ENCODE measurements at places on chromosomes 7 and 10.

- DNase-seq, result no peak
Measured at GRCh38 chr7:2099048-2099957, 133.4 kb downstream of the MAD1L1 start.

- DNase-seq, result peak; percentile 12
Measured at GRCh38 chr10:101655570-101655969, 39.4 kb downstream of the FBXW4 start.

DNA sequence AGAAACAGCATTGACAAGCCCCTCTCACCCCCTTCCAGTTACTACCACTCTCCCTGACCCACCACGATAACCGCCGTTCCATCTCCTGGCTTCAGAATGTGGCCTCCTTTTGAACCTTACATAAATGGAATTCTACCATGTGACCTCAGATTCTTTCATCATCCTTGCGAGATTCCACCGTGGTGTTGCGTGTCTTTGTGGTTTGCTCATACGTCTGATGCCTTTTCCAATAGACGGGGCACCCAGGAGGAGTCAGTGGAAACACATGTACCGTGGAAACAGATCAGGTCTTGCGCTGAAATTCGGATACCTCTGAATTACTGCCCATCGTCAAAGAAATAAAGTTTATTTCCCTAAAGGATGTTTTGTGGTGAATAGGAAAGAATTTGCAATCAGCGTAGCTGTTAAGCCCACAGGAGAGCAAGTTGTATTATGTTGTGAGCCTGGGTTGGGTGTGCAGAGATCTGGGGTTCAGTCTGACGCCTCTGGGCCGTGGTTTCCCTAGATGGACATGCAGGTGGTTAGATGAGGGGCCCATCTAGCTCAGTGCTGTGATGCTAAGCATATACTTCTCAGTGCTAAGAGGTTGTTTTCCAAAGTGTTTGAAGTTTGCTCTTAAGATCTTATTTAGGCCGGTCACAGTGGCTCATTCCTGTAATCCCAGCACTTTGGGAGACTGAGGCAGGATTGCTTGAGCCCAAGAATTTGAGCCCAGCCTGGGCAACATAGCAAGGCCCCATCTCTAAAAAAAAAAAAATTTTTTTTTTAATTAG, 29.1 kb downstream of the GTF2IRD1 start:
- no peak for DNase-seq

- DNase-seq, result peak; percentile 60
Measured at GRCh38 chr10:75400771-75401568, 594 bp downstream of the ZNF503 start.

DNA sequence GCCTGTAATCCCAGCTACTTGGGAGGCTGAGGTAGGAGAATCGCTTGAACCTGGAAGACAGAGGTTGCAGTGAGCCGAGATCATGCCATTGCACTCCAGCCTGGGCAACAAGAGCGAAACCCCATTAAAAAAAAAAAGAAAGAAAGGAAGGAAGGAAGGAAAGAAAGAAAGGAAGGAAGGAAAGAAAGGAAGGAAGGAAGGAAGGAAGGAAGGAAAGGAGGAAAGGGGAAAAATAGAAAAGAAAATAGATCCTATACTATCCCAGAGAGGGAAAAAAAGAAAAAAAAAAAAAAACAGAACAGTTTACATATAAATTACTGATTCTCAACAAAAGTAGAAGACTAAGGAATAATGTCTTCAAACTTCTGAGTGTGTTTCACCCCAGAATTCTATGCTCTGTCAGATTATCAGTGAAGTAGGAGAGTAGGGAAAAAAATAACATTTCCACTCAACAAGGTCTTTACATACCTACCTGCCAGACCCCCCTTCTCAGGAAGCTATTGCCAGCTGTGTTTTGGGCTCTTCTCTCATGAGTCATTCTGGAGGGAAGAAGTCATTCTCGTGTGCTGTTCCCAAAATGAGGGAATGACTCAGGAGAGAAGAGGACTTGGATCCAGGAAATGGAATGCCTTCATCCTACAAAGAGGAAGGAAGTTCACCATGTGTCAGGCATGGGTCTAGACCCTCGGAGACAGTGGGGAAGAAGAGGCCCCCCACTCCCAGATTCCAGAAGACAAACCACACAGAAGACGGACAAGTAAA, 20.9 kb downstream of the RGS10 start:
- no peak for DNase-seq

GRCh38 chr10:36117890-36118289, 475.8 kb upstream of the FZD8 start:
- DNase-seq, result no peak

DNA sequence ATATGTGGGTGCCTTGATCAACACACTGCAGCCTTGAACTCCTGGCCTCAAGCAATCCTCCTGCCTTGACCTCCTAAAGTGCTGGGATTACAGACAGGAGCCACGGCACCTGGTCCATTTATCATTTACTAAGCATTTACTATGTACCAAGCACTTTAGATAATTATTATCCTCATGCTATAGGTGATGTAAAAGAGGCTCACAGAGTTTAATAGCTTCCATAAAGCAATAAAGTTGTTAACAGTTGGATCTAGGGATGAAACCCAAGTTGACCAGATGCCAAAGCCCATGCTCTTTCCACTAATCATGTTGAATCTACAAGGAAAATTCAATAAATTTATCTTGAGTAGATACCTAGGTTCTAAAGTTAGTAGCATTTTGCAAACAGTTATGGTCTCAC, 5.0 kb downstream of the NAPEPLD start:
- DNase-seq, result peak; percentile 53

DNA sequence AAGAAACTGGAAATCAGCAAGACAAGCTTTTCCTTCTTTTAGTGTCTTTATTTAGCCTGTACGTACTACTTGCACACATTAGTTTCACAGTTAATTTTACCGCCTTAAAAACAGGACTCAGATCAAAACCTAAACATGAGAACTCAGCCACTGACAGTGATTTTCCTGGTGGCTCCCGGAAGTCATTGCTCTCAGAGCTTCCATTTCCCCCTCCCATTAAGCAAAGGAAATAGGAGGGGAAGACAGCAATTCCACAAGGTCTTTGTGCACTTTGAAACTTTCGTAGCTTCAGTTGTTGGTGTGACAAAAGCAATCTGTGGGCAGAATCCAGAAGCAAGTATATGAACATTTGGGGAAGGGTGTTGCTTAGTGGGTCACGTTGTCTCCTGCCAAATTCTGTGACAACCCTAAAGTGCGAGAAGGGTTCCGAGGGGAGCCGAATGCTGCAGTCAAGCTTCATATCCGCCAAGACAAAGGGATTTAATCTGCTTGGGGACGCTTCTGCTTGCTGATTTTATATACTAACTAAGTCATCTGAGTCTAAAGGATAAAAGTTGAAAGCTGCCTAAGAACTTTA, 30.4 kb downstream of the FAM53B start:
- no peak for DNase-seq

DNA sequence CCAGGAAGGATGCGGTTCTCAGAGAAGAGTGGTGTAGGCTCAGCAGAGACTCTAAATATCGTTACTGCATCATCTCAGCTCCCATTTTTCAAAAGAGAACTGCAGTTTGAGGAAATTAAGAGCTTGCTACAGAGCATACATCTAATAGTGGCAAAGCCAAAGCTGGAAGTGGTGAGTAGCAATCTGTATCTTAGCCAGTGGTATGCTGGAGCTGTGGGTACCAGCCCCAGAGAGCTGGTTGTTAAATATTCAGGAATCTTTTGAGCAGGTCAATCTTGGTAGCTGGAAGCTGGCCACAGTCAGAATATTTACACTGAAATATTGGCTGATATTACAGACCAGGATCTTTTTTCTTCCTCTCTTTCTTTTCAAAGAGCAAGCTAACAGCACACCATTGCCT, 88.4 kb upstream of the STEAP1B start:
- no peak for DNase-seq

- no peak for DNase-seq
Measured at GRCh38 chr7:25595996-25596395, 367.7 kb upstream of the NPVF start.

DNA sequence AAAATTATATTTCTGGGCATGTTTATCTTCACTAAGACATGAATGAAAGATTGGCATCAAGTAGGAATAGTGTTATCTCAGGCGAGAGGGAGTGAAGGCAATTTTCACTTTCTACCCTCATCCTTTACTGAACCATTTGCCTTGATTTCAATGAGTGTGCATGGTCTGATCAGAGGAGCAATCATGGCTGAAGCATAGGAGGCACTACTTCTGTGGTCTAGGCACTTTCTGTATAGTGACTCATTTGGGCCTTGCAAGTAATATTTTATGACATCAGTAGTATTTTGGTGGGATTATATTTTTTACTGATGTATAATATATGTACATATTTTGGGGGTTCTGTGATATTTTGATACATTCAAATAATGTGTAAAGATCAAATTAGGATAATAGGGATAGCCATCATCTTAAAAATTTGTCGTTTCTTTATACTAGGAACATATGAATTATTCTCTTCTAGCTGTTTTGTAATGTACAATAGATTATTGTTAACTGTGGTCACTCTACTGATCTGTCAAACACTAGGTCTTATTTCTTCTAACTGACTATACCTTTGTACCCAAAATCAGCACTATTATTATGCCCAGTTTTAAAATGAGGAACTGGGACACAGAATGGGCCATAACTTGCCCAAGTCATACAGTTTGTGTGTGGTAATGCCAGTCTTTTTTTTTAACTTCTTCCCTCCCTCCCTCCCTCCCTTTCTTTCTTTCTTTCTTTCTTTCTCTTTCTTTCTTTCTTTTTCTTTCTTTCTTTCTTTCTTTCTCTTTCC, 101.9 kb downstream of the RAB11FIP2 start:
- no peak for DNase-seq

- peak; percentile 28 for DNase-seq
Measured at GRCh38 chr7:117014673-117015133, 61.4 kb downstream of the ST7 start.

DNA sequence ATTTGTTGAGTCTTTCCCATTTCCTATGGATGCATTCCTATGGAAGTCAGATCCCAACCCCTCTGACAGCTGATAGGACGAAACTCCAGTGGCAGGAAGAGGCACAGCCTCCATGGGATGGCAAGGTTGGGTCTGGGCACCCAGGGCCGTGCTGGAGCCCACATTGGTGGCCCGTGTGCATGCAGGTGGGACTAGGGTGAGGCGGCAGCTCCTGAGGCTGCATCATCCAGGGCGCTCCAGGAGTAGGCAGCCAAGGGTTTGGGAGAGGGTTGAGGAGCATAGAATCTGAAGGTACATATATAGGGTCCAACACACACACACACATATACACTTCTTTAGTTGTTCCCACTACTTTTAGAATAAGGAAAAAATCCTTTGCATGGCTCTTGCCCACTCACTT, 81.4 kb upstream of the BMPER start:
- no peak for DNase-seq

DNA sequence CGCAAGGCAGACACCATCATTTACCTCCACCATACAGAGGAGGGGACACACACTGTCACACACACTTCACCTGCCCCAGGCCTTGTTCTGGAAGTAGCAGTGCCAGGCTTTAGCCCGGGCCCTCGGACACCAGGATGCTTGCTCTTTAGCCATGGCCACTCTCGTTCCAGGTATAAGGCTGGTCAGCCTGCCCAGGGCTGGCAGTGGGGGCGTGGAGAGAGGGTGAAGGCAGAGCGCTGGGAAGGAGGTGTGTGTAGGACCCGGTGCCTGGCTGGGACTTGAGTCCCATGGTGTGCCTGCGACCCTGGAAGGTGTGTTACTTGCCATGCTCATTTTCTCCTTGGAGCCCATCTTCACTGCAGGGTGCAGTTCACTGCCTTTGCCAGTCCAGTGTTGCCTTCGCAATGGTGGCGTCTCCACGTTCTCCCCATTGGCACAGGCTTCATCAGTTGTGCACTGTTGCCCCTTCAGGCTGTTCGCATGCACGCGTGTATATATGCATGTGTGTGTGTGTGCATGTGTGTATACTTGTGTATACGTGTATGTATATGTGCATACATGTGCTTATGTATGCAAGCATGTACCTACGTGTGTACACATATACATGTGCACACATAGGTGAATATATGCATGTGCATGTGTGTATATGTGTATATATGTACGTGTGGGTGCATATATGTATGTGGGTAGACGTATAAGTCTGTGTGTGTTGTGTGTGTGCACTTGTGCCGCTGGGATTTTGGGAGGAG, 153.4 kb downstream of the CAMK1D start:
- no peak for DNase-seq

DNA sequence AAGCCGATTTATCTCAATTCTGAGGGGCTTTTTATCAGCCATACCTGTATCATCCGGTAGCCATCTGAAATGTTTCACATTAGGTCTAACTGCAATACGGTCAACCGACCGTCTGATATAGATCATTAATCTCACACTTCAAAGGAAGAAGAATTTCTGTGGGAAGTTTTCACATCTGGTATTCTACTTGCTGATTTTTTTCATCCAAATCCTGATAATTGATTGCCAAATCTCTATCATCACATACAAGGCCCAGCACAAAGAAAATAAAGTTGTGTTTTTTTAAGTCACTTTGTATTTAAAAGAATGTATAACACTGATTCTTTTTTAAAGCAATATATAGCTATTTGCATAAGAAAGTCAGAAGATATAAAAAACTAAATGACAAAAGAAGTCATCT, 132.3 kb downstream of the DKK1 start:
- no peak for DNase-seq

- DNase-seq, result no peak
Measured at GRCh38 chr7:102473271-102473991, 5.3 kb downstream of the POLR2J start.

GRCh38 chr7:3911685-3912084, 610.6 kb downstream of the SDK1 start:
- no peak for DNase-seq

DNA sequence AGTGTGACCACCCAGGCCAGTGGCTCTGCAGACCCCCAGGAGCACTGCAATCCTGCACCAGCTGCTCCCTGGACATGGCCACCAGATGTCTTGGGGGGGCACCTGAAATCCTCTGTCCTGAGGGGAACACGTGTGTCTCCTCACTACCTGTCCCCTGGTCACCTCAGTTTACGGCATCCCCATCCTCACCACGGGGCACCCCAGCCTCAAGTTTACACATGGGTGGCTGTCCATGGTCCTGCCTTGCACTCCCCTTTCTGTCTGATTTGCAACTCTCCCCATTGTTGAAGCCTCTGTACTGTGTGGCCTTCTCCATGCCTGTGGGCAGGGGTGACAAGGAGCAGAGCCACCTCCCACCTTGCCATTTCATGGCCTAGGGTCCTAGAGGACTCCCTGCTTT, 67.2 kb downstream of the RAMP3 start:
- no peak for DNase-seq

DNA sequence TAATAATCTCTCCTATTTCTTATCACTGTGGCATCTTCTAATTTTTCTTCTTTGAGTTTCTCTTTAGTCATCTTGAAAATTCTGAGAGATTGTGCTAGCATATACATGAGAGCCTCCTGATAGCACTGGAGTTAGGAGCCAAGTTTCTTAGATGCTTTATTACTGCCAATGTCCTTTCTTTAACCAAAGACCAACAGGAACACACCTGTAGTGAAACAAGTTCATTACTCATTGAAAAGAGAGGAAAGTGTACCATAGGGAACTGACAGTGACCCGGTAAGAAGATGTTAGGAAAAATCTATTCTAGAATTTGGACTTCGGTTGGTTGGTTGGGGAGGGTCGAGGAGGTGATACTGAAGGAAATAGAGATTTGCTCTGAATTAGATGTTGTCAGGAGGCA, 27.1 kb upstream of the CD36 start:
- DNase-seq, result no peak

- no peak for DNase-seq
Measured at GRCh38 chr10:119784340-119785067, 58.7 kb downstream of the INPP5F start.
